ENCODE measurements at places on chromosomes 11 and 22.

DNA sequence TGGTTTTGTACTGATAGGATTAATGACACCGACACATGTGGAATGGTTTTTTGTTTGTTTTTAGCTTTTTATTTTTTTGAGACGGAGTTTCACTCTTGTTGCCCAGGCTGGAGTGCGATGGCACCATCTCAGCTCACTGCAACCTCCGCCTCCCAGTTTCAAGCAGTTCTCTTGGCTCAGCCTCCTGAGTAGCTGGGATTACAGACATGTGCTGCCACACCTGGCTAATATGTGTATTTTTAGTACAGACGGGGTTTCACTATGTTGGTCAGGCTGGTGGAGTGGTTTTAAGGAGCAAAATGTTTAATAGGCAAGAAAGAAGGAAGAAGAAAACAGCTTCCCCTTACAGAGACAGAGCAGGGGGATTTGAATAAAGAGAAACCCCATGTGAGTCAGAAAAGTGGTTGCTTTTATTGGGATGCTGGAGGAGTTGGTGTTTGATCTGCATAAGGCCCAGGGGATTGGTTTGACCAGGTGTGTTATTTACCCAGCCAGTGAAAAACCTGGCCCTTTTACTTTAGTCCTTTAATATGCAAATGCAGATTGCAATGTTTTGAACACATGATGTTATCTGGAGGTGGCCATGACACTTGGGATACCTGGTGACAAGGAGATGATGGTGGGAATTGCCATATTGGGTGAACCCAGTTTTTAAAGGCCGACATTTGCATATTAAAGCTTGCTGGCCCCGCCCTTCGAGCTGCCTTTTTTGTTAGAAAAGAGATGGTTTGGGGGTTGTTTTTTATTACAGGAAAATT, 24.3 kb downstream of the SUSD2 start:
- no peak for DNase-seq

GRCh38 chr11:61480261-61480993, 28.1 kb upstream of the LRRC10B start:
- DNase-seq = no peak

DNA sequence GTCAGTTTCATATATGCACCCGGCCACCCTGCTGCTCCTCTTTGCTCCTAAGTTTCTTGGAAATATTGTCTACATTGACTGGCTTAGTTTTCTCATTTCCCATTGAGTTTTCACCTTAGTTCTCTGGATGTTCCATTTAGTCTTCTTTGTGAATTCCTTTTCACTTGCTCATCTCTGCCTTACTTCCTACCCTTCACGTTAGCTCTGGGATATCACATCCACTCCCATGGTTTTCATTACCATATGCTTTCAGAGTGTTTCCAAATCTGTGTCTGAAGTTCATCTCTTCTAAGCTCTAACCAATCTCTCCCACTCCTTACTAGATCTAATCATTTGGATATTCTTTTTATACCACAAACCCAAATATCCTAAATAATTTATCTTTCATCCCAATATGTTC, 226.4 kb downstream of the FAM76B start:
- no peak for DNase-seq

DNA sequence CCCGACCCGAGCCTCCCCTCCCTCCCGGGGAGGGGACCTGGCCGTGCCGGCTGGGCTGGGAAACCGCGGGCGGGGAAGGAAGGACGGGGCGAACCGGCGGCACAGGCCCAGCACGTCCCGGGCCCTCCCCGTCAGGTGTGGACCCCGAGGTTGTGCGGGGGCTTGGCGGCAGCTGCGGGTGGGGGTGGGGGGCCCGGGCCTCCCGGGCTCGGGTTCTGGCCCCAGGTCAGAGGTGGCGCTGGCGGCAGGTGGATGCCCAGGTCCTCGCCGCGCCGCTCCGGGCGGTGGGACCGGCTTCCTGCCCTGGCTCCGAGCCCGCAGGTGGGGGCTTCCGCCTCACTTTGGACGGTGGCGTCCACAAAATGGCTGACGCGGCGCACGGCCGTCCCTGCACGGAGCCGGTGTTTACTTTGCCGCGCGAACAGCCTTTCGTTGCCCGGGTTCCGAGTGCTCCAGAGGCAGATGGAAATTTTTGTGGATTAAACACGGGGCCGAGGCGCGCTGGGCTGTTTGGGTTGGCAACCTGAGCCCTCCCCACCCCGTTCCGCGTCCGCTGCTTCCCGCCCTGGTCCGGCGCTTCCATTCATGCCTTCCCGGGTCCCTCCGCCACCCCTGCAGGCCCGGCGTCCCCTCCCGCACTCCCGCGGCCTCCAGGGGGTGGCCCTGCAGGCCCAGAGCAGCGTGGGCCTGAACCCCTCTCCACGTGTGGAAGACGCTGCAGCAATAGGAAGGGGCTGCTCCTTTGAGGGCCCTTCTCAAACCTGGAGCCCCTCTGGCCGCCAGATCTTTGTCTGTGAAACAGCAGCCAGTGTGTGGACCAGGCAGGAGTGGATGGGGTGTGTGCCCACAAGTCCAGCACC, 92.0 kb upstream of the KCNQ1OT1 start:
- DNase-seq = no peak

GRCh38 chr11:17564687-17565042, 17.6 kb downstream of the OTOG start:
- no peak for DNase-seq

GRCh38 chr22:50531962-50532674, 2.3 kb upstream of the TYMP start:
- no peak for DNase-seq
